ENCODE measurements at places on chromosomes 2 and 18.
A peak's percentile ranks its signal among the peaks of the same experiment; 100 is the strongest.

GRCh38 chr2:35548171-35548570, 807.4 kb upstream of the CRIM1 start:
- no peak overlapping the region for H3K27ac ChIP-seq
- H3K36me3 ChIP-seq = no peaks in the 10 kb centered on the region
- H3K4me1 ChIP-seq = no peaks in the 10 kb centered on the region
- no peaks in the 10 kb centered on the region for H3K27me3 ChIP-seq
- no peak overlapping the region for H3K4me3 ChIP-seq

DNA sequence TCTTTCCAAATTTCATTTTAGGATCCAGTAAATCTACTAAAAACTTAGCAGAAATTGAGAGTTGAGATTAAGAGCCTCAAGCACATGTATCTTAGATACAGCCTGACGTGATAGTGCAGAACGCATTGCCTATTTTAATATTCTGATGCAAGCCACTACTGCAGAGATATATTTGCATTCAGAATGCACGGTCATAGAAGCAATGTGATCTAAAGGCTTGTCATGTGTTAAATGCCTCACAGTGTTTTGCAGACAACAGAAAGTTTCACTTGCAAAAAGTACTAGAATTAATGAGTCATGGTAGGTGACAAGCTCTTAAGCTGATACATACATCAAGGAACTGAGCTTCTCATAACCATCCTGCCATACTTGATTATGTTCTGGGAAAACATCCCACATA, 886.7 kb upstream of the CHAC2 start:
- no peaks in the 10 kb centered on the region for H3K36me3 ChIP-seq
- H3K27me3 ChIP-seq = no peaks in the 10 kb centered on the region
- no peak overlapping the region for H3K27ac ChIP-seq
- H3K4me3 ChIP-seq = no peak overlapping the region
- no peak for DNase-seq

- H3K27ac ChIP-seq = no peak overlapping the region
- H3K4me3 ChIP-seq = no peak overlapping the region
- H3K4me1 ChIP-seq = no peaks in the 10 kb centered on the region
- DNase-seq = no peak
Measured at GRCh38 chr2:223513771-223514455, 88.2 kb downstream of the SCG2 start.

GRCh38 chr2:207334624-207335371, 169.1 kb upstream of the KLF7 start:
- no peaks in the 10 kb centered on the region for H3K27me3 ChIP-seq
- H3K27ac ChIP-seq = peak overlapping the region; percentile 94
- peak overlapping the region; percentile 47 for H3K4me3 ChIP-seq

DNA sequence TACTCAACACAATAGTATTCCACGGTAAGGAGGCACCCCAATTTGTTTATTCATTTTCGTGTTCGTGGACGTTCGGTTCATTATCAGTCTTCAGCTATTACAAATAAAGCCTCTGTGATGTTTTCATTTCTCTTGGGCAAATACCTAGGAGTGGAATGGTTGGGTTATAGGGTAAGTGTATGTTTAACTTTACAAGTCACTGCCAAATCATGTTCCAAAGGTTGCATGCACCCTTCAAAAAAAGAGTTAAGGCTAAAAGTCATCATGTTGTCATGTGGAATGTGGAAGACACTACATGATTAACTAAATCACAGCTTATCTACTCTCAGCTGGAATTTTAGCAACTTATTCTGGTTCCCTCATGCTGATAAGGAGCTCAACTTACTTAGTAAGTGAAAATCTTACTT, 15.8 kb downstream of the INO80C start:
- no peak overlapping the region for H3K27ac ChIP-seq
- H3K4me3 ChIP-seq = no peak overlapping the region
- no peak for DNase-seq
- H3K36me3 ChIP-seq = peaks cover 11% of the 10 kb centered on the region
- H3K27me3 ChIP-seq = no peaks in the 10 kb centered on the region

DNA sequence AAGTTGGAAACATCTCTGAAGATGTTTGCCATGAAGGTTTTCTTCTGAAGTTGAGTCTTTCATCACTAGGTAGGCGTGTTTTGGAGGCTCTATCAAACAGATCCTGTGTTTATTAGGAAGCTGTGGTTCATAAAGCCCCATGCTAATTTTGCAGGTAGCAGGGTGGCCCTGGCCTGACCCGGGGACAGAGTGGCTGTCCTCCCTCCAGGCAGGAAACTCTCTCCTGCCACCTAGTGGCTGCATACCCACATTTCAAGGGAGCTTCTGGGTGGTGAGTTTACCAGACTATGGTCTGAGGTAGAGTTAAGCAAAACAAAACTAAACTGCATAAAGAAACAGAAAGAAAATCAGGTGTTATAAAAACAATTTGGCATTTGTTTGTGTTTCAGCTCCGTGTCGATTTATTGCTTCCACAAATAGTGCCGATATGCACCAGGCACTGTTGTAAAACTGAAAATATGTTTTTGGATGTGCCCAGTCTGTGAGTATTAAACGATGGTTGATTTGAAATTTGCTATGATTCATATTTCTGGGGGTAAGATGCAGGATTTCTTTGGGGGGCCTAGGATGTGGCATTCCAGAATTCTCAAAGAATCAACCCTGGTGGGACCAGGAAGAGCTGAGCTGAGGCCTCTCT, 26.0 kb upstream of the IL37 start:
- no peaks in the 10 kb centered on the region for H3K4me1 ChIP-seq
- no peaks in the 10 kb centered on the region for H3K36me3 ChIP-seq
- H3K27me3 ChIP-seq = no peaks in the 10 kb centered on the region
- peak; percentile 84 for DNase-seq

DNA sequence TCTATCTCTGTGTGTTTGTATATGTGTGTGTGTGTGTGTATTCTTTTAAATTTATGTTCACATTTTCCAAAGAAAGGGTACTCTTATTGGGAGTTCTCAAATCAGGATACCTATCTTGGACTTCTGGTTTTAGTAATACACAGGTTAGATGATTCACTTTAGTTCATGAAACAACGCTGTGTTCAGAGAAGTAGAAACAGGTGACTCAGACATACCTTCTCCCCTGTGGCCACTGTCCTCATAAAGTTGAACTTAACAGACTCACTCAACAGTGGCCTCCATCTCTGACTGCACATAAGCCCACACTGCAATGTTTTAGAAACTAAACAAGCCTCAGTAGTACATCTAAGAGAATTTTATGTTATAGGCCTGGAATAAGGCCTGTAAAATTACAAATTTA, 566.6 kb upstream of the VRK2 start:
- H3K4me1 ChIP-seq = no peaks in the 10 kb centered on the region
- H3K4me3 ChIP-seq = no peak overlapping the region
- H3K27ac ChIP-seq = no peak overlapping the region
- DNase-seq = no peak
- no peaks in the 10 kb centered on the region for H3K27me3 ChIP-seq

GRCh38 chr2:239326831-239327535, 73.8 kb downstream of the HDAC4 start:
- H3K4me3 ChIP-seq = no peak overlapping the region
- H3K27ac ChIP-seq = no peak overlapping the region
- 0 out of 2 replicates have a peak, but pooled peaks cover 11% of the 10 kb centered on the region for H3K36me3 ChIP-seq
- H3K27me3 ChIP-seq = no peaks in the 10 kb centered on the region

GRCh38 chr2:132909427-132909826, 239.4 kb upstream of the LYPD1 start:
- H3K4me1 ChIP-seq = no peaks in the 10 kb centered on the region
- H3K4me3 ChIP-seq = no peak overlapping the region
- H3K36me3 ChIP-seq = peaks cover 4% of the 10 kb centered on the region

- no peaks in the 10 kb centered on the region for H3K4me1 ChIP-seq
- no peak overlapping the region for H3K4me3 ChIP-seq
- no peak for DNase-seq
- no peak overlapping the region for H3K27ac ChIP-seq
Measured at GRCh38 chr18:39424261-39424660, 1858.7 kb upstream of the CELF4 start.

DNA sequence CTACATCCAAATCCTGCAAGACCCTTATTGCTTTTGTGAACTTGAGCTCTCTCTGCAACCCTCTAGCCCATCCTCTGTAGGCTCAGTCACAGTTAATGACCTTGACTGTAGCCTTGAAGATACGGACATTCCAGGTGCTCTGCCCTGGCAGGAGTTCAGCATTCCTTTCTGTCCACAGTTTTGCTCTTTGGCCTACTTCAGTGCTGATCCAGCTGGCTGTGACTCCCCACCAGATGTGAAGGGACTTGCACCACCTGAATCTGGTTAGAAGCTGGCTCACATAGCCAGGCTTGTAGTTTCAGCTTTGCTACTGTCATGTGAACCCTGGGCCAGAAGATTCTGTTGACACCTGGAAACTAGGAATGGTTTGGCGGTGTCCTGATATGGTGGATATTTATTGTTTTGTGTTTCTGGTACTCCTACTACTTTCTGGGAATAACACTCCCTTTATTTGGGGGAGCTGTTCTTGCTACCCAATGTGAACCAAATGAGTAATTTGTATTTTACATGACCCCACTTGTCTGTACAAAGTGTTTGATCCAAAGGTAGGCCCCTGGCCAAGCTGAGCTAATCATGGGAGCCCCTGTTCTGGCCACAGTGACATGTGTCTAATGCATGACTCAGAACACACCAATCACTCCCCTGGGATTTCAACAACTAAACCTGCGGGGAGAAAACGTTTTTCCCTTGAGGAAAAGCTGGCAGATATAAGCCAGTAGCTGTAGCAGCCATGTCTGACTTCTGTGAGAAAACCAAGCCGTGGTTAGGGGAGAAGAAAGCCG, 73.4 kb downstream of the CDCA7 start:
- H3K27me3 ChIP-seq = no peaks in the 10 kb centered on the region

DNA sequence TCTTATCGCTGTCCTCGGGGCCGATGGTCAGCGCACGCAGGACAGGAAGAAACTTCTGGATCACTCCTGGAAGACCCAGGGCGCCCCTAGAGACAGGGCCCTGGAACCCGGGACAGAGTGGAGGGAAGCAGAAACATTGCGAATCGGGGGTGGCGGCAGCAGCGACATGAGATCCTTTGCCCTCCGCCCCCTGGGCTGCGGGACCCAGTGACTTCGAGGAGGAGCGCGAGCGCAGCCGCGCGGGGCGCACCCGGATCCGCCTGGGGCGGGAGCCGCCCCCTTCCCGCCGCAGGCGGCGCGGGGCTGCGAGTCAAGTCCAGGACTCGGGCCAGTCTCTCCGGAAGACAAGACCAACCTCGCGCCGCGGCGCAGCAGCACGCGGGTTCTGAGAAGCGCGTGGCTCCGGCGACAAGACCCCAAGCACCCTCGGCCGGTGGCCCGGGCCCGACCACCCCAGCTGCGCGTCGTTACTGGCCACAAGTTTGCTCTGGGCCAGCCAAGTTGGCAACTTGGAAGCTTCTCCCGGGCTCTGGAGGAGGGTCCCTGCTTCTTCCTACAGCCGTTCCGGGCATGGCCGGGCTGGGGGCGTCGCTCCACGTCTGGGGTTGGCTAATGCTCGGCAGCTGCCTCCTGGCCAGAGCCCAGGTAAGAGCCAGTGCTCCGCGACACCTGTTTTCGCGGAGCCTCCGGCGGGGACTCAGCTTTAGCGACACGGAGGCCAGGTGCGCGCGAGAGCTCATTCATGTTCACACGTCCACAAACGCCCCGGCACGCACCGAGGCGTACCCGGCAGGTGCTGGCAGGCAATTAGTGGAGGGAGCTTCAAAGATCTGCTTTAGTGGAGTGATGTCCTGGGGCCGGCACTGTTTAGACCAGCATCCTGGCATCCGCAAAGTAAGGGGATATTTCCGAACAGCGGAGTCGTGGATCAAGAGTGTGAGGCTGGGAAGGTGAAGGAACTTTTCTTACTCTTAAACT, at the start of gene PTH2R:
Gene PTH2R (plus strand): TSS at position 319 of the 978 bp plus-strand sequence. CDS start 252 bp downstream, at position 571.
- peak; percentile 71 for DNase-seq
- H3K4me3 ChIP-seq = peak within 1 kb of the TSS; percentile 60
- H3K36me3 ChIP-seq = no peaks in the 10 kb centered on the region
- H3K27ac ChIP-seq = no peak within 1 kb of the TSS
- peaks cover 13% of the 10 kb centered on the region for H3K27me3 ChIP-seq
- no peaks in the 10 kb centered on the region for H3K4me1 ChIP-seq

DNA sequence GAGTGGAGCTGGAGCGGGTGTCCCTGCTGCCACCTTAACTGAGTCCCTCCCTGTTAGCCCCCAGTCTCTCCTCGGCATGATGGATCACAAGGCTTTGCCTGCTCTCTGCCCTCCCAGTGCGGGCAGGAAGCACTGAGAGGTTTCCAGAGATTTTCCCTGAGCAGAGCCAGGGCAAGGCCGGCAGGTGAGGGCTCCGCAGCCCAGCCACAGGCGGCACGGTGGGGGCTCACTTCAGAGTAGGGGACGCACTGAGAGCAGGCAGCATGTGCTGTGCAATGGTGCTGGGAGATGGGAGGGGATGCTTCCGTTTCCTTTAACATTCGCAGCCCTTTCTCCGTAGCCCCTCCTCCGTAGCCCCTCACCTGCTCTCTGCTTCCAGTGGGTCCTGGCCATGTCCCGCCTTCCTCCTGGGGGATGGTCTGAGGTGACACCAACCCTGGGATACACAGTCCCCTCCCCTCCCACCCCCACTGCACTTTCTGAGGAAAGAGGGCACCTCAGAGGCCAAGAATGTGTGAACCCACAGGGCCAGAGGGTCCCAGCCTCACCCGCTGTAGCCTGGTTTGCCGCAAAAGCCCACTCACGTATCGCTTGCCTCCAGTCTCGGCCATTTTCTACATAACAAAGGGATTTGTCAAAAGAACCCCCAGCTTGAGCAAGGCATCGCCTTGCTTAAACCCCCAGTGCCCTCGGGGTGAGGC, 10.7 kb downstream of the KCNF1 start:
- H3K27ac ChIP-seq = no peak overlapping the region
- no peaks in the 10 kb centered on the region for H3K36me3 ChIP-seq
- DNase-seq = no peak
- H3K4me3 ChIP-seq = peak overlapping the region; percentile 35

GRCh38 chr2:85744741-85745601, 8.8 kb upstream of the ATOH8 start:
- no peak overlapping the region for H3K4me3 ChIP-seq
- H3K36me3 ChIP-seq = no peaks in the 10 kb centered on the region
- no peaks in the 10 kb centered on the region for H3K27me3 ChIP-seq
- DNase-seq = no peak
- no peaks in the 10 kb centered on the region for H3K4me1 ChIP-seq

DNA sequence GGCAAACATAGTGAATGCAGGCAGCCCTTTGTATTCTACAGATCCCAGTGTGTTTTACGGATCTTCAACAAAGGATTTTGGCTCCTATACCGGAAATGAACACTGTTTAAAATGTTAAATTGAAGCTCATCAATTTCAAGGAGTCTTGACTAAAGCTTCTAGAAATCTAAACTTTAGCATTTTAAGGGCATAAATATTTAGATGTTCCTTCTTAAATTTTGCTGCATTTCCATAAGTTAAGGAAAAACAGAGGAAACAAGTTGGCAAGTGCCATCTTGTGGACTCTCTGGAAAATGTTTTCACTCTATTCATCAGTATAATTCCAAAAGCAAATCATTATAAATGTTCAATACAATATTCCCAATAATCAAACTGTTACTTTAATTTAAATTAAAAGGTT, 19.6 kb downstream of the CHN1 start:
- H3K4me3 ChIP-seq = no peak overlapping the region
- no peaks in the 10 kb centered on the region for H3K27me3 ChIP-seq
- peaks cover 10% of the 10 kb centered on the region for H3K36me3 ChIP-seq

GRCh38 chr18:42157420-42157819, 202.4 kb downstream of the PIK3C3 start:
- no peaks in the 10 kb centered on the region for H3K27me3 ChIP-seq
- no peaks in the 10 kb centered on the region for H3K4me1 ChIP-seq
- H3K36me3 ChIP-seq = no peaks in the 10 kb centered on the region
- no peak overlapping the region for H3K4me3 ChIP-seq
- H3K27ac ChIP-seq = no peak overlapping the region

All from H9 (cell line).